ENCODE measurements at places on chromosomes 2 and 18.
A peak's percentile ranks its signal among the peaks of the same experiment; 100 is the strongest.

DNA sequence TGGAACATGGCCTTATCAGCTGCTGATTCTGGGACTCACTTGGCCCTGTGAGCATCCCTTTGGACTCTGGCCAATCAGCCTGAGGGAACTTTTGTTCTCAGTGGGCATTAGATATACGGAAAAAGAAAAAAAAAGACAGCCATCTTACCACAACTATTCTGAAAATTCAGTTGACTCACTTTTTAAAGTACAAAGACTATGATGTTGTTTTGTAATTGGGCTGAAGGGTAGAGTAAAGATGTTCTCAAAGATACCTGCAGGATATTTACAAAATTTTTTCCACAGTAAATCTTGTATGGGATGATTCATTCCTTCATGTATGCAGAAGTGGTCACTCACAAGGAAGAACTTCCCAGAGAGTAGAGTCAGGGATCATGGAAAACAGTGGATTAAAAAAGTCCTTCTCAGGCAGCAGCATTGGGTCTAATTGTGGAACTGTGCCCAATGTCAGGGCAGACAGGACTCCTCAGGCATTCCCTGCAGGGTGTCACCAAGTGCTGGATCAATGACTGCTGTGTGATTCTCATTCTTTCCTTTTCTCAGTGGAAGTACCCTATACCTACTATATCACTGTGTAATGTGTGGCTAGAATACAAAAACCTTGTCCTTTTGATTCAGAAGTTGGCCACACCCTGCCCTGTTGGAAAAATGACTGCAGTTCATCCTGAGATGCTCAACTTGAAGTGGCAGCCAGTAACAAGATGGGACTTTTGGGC is 35.4 kb downstream of the SULT1C4 start:
- DNase-seq: no peak

DNA sequence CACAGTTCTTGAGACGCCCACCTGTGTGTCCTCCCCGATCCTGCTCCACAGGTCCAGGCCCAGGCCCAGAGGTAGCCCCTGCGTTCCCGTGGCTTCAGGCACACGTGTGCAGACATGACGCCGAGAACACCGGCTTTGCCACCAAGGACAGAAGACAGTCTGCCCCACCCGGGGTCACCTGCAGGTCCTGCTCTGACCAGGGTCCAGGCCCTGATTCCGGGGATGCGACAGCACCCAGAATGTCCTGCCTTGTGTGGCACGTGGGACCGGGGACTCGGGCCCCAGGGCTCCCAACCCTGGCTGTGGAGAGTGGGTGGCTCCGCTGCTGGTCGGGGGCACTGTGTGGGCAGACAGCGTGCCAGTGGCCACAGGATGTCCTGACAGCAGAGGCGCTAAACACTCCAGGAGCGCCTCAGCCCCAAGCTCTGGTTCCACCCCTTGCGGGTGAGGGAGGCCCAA is 36.9 kb downstream of the ADI1 start:
- DNase-seq: no peak

DNA sequence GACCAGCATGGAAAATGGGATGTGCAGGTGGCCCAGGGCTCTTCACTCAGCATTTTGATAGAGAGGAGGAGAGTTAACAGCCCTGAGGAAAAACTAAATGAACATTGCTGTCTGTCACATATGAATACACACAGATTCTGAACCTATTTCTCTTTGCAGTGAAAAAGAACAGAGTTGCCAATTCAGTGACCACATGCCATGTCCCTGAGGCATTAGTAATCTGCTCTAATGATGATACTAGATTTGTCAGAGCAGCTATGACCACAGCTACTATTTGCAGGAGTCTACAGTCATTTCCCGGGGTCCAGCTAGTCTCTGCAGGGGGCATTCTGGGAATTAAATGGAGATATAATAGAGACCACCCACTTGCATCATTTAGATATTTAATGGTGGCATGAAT is 267.6 kb downstream of the TMX3 start:
- DNase-seq: no peak

DNA sequence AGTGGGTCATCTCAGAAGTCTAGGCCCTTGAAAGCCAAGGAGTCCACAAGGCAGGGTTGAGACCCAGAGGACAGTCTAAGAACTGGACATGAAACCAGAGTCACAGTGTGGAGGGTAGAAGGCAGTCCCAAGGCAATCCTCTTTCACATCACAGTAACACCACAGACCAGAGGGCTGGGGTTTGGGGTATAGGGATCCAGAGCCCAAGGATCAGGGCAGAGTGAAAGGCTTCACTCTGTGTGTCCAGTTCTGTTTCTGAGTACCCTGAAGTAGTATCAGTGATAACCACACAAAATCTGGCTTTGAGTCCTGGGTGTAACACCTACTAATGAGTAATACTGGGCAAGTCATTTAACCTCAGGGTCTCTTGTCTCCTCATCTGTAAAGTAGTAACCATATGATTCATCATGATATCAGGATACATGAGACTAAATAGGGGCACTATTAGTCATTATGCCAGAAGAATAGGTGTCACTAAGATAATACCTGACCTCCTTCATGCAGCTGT is 91.0 kb downstream of the ICA1L start:
- DNase-seq: no peak

GRCh38 chr2:160076914-160077313 is 14.5 kb upstream of the PLA2R1 start:
- no peak for DNase-seq

GRCh38 chr2:65313126-65313953 is 85.7 kb downstream of the ACTR2 start:
- DNase-seq: no peak

DNA sequence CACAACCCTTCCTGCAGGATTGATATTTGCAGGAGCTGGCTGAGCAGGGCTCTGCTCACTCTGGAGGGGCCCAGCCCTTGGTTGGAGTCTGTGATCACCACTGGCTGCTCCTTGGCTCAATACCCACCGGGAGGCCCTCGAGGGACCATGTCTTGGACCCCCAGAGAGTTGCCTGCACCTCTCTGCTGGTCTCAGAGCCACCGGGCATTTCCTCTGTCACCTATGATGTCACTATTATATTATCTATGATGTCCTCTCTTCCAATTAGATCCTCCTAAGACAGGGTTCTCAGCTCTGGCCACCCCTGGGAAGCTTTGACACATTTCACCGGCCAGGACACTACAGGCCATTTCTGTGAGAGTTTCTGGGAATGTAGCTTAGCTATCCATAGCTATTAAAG is 113.1 kb downstream of the PDCL3 start:
- no peak for DNase-seq

DNA sequence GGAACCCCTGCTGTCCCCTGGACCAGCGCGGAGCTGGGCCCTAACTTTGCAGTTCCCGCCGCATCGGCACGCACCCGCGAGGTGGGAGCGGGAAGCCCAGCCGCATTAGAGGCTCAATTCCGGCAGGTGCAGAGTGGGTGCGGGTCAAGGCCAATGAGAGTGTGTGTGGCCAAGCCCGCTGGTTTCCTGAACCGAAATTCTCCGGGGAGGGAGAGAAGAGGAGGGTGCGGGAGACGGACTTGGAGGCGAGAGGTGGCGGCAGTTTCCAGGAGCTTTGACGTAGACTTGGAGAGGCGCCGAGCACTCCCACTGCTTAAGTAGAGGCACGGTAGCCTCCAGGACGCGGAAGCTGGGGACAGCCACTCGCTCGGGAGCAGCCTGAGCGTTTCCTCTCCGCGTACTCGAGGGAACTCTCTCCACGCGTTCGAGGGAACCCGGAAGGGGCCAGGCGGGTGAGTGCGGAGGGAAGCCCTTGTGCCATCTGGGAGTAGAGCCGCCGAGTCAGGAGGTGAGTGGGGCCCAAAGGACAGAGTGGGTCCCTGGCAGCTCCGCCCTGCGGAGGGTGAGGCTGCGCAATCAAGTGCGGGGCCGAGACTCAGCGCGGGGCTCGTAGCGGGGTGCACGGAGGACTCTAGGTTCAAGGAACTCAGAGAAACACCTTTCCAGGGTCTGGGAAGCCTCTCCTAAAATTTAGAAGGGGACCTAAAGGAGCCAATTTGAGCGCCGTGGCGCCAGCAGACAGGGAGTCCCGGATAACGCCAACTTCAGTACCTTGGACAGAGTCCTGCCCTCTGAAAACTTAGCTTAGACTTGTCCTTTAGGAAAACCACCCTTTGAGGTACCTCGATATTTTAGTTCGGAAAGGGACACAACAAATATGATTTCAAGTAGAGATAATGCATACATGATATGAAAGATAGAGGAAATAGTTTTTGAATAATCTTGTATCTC is at the start of gene FAM237A:
Gene FAM237A (plus strand): TSS at position 413 of the 951 bp plus-strand sequence. CDS start 1,750 bp downstream, outside the sequence.
- DNase-seq: peak; percentile 52

- DNase-seq: no peak
These were observed 24.0 kb downstream of the RAX start for GRCh38 chr18:59249199-59249774.

DNA sequence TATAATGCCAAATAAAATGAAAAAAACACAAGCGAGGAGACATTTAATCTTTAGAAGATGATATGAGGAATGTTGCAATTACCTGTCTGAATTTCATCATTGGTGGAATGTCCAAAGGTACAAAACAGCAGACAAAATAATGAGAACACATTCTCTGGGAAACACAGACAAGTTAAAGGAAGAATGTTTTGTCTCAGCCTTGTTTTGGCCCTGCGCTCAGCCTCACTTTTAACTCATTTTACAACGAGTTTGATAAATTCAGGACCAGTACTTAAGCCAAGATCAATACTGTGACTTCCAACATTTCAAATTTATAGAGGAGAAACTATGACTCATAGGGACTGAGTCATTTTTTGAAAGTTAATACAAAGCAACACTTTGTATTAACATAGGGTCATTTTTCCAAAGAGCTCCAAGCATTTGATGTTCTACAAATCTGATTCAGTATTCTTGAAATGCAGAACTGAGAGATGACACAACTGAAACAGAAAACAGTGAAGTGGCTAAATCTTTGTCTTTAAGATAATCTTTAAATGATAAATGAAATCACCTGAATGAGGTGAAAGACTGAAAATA is 833.2 kb upstream of the CHAC2 start:
- DNase-seq: no peak

DNA sequence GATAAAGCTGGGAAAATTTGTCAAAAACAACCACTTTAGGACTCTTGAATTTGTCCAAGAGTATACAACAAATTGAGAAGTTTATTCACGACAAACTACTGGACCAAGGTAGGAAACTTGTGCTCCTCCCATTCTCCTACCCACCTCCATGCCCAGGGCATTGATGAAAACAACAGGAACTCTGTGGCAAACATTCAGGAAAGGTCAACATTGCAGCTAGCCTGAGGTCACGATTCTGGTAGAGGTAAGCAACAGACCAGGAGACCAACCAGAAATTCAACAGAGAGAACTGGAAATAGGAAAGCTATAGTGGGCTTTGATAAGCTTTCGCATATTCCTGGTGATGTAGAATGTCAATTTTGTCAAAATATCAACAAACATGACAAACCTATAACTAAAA is 209.1 kb upstream of the CTAGE1 start:
- DNase-seq: no peak

Data from iPS DF 19.7 (cell line).